Adrenal gland (tissue), 19 donors: ENCODE measurements at places on chromosomes 7 and 10. TPM values are rescaled to one million over a fixed set of nuclear protein-coding genes. Genes with fewer than 3 reads are reported as not detected.
A peak's percentile ranks its signal among the peaks of the same experiment; 100 is the strongest.

DNA sequence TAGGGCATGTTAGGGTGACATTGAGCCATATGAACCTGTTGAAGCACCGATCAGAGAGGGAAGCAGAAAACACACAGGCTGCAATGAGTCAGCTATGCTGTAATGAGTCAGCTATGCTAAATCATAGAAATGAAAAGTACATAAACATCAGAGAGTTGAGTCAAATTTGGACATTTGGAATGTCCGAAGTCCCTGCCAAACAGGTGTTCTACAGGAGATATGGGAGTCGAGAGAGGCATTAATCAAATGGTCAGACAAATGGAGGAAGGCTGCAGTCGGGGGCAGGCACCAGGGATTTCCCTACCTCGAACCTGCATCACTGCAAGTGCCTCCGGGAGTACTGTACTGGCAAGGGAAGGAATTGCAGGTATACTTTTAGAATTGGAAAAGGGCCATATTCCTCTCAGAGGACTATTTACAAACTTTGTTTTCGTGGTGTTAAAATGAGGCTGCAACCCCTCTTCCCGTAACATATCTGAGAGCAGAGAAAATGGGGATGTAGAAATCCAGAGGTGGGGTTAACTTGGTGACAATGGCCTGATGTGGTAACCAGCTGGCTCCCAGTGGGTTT, 8.8 kb upstream of the ZC3HAV1 start:
- no peak overlapping the region for H3K27ac ChIP-seq
- no peaks in the 10 kb centered on the region for H3K27me3 ChIP-seq
- no peaks in the 10 kb centered on the region for H3K4me1 ChIP-seq
- H3K36me3 ChIP-seq = no peaks in the 10 kb centered on the region

DNA sequence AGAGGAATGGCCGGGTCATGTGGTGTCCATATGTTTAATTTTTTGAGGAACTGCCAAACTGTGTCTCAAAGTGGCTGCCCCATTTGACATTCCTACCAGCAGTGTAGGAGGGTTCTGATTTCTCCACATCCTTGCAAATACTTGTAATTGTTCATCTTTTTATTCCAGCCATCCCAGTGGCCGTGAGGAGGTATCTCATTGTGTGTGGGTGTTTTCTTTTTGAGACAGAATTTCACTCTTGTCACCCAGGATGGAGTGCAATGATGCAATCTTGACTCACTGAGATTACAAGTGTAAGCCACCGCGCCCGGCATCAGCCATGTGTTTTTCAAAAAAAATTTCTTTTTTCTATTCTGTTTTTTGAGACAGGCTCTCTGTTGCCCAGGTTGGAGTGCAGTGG, 38.7 kb upstream of the DLG5 start:
- H3K36me3 ChIP-seq = no peaks in the 10 kb centered on the region
- H3K4me3 ChIP-seq = no peak overlapping the region
- H3K27ac ChIP-seq = no peak overlapping the region
- DNase-seq = peak; percentile 64
- H3K4me1 ChIP-seq = no peaks in the 10 kb centered on the region

GRCh38 chr7:150799741-150800580, at the start of gene TMEM176B:
TMEM176B (minus strand) TSS chr7:150800364; CDS start chr7:150796569, 3,795 bp downstream.
- peak within 1 kb of the TSS; percentile 10 for H3K4me3 ChIP-seq
- DNase-seq = peak; percentile 38
- H3K4me1 ChIP-seq = no peaks in the 10 kb centered on the region
- H3K27ac ChIP-seq = peak within 1 kb of the TSS; percentile 61
- no peaks in the 10 kb centered on the region for H3K36me3 ChIP-seq
- peaks cover 9% of the 10 kb centered on the region for H3K27me3 ChIP-seq

GRCh38 chr10:61836888-61837754, 64.4 kb upstream of the ARID5B start:
- H3K4me1 ChIP-seq = peaks cover 32% of the 10 kb centered on the region
- DNase-seq = no peak
- peak overlapping the region; percentile 74 for H3K27ac ChIP-seq
- H3K27me3 ChIP-seq = no peaks in the 10 kb centered on the region
- H3K36me3 ChIP-seq = no peaks in the 10 kb centered on the region
- no peak overlapping the region for H3K4me3 ChIP-seq

DNA sequence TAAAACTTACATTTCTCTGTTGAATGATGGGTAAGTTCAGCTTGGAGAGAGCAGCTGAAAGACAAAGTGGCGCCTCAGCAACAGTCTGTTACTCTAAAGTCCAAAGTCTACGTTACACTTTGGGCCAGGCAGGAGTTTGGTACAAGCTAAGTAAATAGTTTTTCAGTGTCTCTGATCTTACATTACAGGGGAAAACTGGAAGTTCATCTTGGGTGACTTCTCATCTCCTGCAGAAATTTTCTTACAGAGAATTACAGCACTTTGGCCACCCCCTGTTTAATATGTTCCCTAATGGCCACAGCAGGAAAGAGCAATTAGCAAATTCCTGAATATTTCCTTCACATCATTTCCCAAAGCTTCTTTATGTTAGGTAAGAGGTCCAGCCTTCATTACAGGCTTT, 67.1 kb downstream of the ABCC2 start:
- no peaks in the 10 kb centered on the region for H3K27me3 ChIP-seq
- no peaks in the 10 kb centered on the region for H3K36me3 ChIP-seq
- no peak for DNase-seq
- H3K27ac ChIP-seq = no peak overlapping the region
- H3K4me1 ChIP-seq = no peaks in the 10 kb centered on the region

DNA sequence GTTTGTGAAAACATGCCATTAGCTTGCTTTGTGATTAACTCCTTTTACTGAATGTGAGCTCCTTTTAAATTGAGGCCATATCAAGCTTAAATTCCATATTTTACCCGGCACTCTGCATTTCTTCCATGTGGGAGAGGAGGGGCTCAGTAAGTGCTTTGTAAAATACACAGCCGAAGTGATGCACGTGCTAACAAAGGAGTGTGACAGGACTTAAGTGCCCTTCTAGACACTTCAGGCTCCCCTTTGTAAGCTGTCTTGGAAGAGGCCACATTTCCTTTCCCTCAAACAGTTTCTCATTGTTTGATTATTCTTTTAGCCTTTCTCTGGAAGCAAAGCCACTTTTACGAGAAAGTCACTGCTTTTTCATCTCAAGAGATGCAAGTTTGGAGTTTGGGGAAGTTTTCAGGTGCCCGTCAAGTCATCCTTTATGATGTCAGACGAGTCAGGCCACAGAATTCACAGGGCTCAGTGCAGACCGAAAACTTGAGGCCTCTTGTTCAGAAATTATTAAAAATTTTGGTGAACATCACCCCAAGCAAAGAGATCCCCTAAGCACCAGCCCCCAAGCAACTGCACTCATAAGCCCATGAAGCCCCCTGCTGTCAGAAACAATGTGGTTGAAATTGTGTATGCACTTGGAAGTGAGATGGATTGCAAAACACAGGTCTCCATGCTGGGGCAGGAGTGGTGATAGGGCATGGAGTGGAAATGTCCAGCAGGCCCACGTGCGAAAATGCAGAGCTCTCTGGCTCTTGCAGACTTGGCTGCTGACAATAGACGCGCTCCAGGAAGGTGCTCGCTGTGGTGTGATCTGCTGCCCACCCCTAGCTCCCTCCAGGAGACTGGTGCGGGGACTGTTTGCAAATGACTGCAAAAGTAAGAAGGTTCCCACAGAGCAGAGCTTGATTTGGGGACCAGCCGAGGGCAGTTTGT, 11.5 kb downstream of the IKZF1 start:
- no peak overlapping the region for H3K27ac ChIP-seq
- no peak overlapping the region for H3K4me3 ChIP-seq
- no peaks in the 10 kb centered on the region for H3K4me1 ChIP-seq

- no peaks in the 10 kb centered on the region for H3K27me3 ChIP-seq
- peaks cover 6% of the 10 kb centered on the region for H3K4me1 ChIP-seq
- DNase-seq = no peak
These were observed 166.5 kb upstream of the COL1A2 start for GRCh38 chr7:94228223-94228622.

GRCh38 chr7:8136051-8136730, 125.8 kb downstream of the ICA1 start:
- no peak overlapping the region for H3K4me3 ChIP-seq
- DNase-seq = no peak
- H3K36me3 ChIP-seq = no peaks in the 10 kb centered on the region
- no peak overlapping the region for H3K27ac ChIP-seq
- no peaks in the 10 kb centered on the region for H3K4me1 ChIP-seq

DNA sequence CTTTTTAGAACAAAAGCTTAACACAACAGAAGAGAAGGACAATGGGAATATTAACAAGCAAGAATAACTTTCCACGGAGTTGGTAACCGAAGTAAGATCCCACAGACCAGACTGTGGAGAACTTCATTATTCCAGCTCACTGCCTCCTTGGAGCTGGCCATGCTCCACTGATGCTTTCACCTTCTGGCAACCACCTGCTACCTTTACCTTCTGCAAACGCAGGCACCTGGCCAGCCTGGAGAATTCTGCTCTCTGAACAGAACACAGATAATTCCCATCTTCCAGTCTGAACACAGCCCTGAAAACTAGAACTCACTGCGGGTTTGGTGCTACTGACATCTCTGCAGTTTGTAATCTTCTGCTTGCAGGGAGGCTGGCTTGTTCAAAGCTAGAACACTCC, 66.5 kb downstream of the JAZF1 start:
- H3K27ac ChIP-seq = no peak overlapping the region
- no peak for DNase-seq
- no peaks in the 10 kb centered on the region for H3K36me3 ChIP-seq

DNA sequence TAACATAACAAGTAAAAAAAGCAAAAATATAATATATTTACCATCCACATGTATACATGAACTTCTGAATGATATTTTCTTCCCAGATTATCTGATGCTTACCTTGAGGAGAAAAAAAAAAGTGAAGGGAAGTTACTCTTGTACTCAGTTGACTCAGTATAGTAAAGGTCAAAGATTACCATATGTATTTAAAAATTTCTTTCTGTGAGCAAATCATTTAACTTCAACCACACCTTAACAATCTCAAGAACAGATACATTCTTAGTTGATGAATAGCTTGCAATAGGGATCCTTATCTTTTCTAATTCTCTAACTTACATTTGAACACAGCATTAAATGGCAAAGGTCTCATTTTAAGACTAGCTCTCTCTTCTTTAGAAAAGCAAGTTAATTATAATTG, 29.8 kb downstream of the PRR15 start:
- DNase-seq = no peak
- H3K27ac ChIP-seq = no peak overlapping the region
- no peaks in the 10 kb centered on the region for H3K4me1 ChIP-seq
- H3K27me3 ChIP-seq = no peaks in the 10 kb centered on the region
- no peaks in the 10 kb centered on the region for H3K36me3 ChIP-seq
- no peak overlapping the region for H3K4me3 ChIP-seq

- no peak overlapping the region for H3K4me3 ChIP-seq
- DNase-seq = no peak
- no peaks in the 10 kb centered on the region for H3K27me3 ChIP-seq
- no peaks in the 10 kb centered on the region for H3K36me3 ChIP-seq
- H3K4me1 ChIP-seq = no peaks in the 10 kb centered on the region
These were observed 25.9 kb downstream of the RNLS start for GRCh38 chr10:88557256-88557655.

GRCh38 chr10:74600170-74600569, 226.2 kb upstream of the KAT6B start:
- no peak overlapping the region for H3K27ac ChIP-seq
- H3K27me3 ChIP-seq = no peaks in the 10 kb centered on the region
- DNase-seq = no peak
- H3K36me3 ChIP-seq = no peaks in the 10 kb centered on the region
- peaks cover 22% of the 10 kb centered on the region for H3K4me1 ChIP-seq

DNA sequence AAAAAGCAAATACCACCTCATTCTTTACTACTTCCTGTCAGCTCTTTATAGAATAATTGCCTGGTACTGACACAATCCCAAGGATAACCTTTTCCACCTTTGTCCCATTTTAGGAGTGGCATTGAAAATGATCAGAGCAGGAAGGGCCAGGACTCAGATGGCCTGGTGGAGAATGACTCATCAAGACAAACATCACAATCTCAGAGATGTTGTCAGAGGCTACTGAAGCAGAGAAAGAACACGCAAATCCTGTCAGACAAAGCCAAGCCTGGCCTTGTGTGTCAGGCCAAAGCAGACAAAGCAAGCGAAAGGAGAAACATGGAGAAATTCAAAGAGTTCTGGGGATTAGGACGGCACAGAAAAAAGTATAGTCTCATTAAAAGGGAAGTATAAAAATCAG, 40.9 kb downstream of the NSUN6 start:
- no peaks in the 10 kb centered on the region for H3K36me3 ChIP-seq
- H3K4me3 ChIP-seq = no peak overlapping the region
- no peaks in the 10 kb centered on the region for H3K27me3 ChIP-seq

GRCh38 chr7:106216923-106217542, 67.8 kb downstream of the NAMPT start:
- H3K36me3 ChIP-seq = no peaks in the 10 kb centered on the region
- H3K4me3 ChIP-seq = no peak overlapping the region
- no peaks in the 10 kb centered on the region for H3K4me1 ChIP-seq

DNA sequence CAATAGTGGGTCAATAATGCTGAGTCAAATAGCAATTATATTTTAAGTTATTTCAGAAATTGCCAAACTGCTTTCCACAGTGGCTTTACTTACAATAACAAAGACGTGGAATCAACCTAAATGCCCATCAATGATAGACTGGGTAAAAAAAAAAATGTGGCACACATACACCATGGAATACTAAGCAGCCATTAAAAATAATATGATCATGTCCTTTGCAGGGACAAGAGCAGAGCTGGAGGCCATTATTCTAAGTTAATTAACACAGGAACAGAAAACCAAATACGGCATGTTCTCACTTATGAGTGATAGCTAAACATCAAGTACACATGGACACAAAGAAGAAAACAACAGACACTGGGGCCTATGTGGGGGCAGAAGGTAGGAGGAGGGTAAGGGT, 15.0 kb upstream of the CYP3A4 start:
- no peak overlapping the region for H3K4me3 ChIP-seq
- no peak for DNase-seq
- no peaks in the 10 kb centered on the region for H3K4me1 ChIP-seq

DNA sequence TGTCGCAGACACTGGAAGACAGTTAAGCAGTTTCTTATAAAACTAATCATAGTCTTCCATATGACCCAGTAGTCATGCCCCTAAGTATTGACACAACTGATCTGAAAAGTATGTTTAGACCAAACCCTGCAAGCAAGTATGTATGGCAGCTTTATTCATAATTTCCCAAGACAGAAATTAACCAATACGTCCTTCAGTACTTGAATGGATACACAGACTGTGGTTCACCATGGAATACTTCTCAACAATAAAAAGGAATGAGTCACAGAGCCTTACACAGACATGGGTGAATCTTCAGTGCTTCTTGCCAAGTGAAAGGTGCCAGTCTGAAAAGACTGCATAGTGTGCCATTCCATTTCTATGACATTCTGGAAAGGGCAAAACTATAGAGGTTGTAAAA, 50.2 kb upstream of the AKR1E2 start:
- H3K36me3 ChIP-seq = no peaks in the 10 kb centered on the region
- no peak overlapping the region for H3K4me3 ChIP-seq
- no peaks in the 10 kb centered on the region for H3K4me1 ChIP-seq
- no peak overlapping the region for H3K27ac ChIP-seq

SGPL1 gene
- total RNA-seq = 33.7 TPM

CFAP43 gene
- 2.3 TPM for total RNA-seq

LRRC18 gene
- total RNA-seq = not detected

IDI2 gene
- not detected for total RNA-seq

NUP205 gene
- total RNA-seq = 25.5 TPM

CACNB2 gene
- 8.0 TPM for total RNA-seq

DBF4 gene
- 7.7 TPM for total RNA-seq
